Posterior vena cava (tissue), 2 donors: ENCODE measurements at places on chromosomes 5 and 9. TPM values are rescaled to one million over a fixed set of nuclear protein-coding genes. Genes with fewer than 3 reads are reported as not detected.

GRCh38 chr9:87862536-87863268 is 20.0 kb upstream of the SPATA31E1 start:
- DNase-seq = no peak

ITK gene
- 2.6 TPM for total RNA-seq

FBXW2 gene
- total RNA-seq = 61.5 TPM

DNA sequence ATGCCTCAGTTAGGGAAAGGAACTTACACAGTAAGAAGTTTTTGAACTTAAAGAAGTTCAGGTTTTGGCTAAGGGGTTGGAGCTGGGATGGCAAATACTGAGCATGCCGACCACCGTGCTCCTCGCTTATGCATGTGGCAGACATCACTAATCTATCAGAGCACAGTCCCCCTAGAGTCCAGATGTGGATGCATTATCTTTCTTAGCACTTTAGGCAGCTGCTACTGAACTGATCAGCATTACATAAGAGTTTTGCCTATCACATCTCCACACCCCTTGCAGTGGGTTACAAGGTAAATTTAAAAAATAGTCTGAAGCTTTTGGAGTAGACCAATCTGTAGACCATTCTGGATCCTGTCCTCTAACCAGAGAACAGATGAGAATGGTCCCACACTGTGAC is 22.4 kb downstream of the MACIR start:
- DNase-seq = no peak

GRCh38 chr9:84991514-84991870 is 322.0 kb downstream of the NTRK2 start:
- DNase-seq = no peak

DNA sequence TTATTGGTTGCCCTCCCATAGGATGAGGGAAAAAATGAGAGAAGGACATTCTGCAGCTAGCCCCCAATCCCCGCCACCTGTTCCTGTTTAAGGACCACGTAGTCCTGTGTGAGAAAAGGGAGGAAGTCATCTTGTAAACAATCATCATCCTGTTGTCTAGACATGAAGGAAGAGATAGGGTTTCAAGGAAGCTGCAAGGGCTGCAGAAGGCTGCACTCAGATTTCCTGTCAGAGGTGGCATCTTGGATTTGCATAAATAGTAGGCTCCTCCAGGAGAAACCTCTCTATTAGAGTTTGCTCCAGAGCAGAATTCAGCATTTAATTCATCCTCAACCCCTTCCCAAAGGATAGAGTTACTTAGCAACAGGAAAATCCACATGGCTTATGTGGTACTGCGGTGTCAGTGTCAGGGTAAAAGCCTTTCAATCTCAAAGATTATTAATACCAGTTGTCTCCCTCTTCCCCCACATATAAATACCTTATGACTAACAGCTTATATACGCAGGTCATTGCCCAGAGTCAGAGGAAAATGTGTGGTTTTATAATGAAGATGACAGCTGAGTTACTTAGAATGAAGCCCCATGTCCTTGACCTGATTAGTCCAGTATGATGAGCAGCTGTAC is 4.6 kb upstream of the DNAJC18 start:
- DNase-seq = no peak

DNA sequence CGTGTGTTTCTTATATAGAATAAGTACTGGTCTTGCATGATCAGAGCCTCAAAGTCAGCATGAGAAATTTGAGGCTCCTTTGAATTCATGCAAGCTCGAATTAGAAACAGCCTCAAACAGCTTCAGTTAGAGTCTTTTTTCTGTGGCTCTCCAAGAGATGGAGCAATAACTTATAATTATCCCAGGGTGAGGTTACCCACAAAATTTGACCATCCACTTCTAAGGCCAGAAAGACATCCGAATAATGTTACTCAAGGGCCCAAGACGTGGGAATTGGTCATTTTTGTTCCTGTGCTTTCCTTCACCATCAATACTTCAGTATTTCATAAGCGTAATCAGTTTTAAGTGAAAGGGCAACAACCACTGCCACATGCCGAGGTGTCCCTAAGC is 89.7 kb downstream of the DAPK1 start:
- no peak for DNase-seq

PCDHGB6 gene
- total RNA-seq = 8.5 TPM

C6 gene
- total RNA-seq = 2.6 TPM

C5orf63 gene
- 3.3 TPM for total RNA-seq

OLFM1 gene
- total RNA-seq = 29.2 TPM

DNA sequence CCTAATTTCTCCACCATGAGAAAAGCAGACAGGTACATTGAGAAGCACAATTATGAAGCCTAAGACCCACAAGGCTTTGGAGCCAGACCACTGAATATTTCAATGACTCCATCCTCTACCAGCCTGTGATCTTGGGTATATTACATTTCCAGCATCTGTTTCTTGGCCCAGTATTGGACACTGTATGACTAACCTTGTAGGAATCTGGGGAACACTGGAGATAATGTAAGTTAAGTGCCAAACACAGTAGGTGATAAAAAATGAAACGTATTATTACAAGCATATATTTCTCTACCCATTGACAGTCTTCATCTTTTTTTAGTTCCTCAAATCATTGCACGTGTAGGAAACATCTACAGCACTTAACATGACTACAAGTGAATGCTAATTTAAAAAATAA is 28.6 kb upstream of the FEM1C start:
- no peak for DNase-seq

PCDHGA12 gene
- total RNA-seq = 11.6 TPM

ECM2 gene
- 27.6 TPM for total RNA-seq

JAK2 gene
- 65.8 TPM for total RNA-seq

ADAMTSL2 gene
- 5.5 TPM for total RNA-seq

RNF180 gene
- 50.7 TPM for total RNA-seq

GRCh38 chr5:97074859-97075489 is 67.4 kb downstream of the LIX1 start:
- no peak for DNase-seq

GRCh38 chr5:161431963-161432362 is 114.6 kb downstream of the GABRB2 start:
- no peak for DNase-seq

- DNase-seq = no peak
These were observed 194.0 kb downstream of the CRB2 start for GRCh38 chr9:123550012-123550411.

PAPPA gene
- total RNA-seq = 15.3 TPM

DNA sequence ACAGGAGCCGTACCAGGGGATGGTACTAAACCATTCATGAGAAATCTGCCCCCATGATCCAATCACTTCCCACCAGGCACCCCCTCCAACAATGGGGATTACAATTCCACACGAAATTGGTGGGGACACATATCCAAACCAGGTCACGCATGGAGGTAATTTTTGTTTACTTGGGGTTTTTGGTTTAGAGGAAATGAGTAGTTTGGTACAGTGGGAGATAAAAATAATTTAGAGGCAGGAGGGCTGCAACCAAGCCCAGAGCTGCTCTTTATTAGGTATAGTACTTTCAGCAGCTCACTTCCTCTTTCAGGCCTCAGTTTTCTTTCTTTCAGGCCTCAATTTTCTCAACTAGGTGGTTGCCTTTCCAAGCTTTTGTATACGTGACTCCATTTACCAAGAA is 23.2 kb downstream of the PRUNE2 start:
- no peak for DNase-seq

TRIM14 gene
- total RNA-seq = 4.9 TPM

DNA sequence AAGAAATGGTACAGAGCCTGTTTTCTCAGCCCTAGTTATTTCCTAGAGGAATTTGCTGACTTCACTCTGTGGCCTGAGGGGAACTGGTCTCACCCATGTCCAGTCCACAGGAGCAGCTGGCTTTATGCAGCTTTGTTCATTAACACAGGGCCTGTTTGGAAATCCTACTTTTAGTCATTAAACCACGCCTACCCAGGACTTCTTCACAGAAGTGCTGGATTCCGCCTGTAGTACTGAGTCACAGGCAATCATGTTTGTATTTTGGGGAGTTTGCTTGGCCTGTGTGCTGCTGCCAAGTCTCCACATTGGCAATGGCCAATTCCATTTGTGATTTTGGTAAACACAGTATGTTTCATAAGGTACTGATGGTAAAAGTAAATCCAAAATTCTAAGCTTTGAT is 52.8 kb downstream of the CTNND2 start:
- no peak for DNase-seq

DNA sequence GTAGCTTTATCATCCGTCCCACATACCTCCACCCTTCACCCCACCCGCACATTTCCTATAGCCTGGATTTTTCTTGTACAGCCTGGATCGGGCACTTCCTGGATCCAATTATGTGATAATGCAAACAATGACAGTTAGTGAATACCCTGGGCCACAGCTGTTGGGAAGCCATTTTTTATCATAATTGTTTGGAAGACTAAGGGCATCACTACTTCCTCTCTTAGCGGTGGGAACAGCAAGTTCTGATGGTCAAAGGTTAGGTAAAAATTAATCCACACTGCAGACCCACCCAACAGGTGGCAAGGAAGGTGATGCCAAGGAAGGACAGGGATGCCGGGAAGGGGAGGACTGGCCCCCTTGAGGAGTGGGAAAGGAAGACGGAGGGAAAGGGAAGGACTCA is 183.7 kb downstream of the SAXO1 start:
- no peak for DNase-seq

GRCh38 chr9:4375424-4376200 is 75.7 kb upstream of the GLIS3 start:
- no peak for DNase-seq

GRCh38 chr5:127298656-127299055 is 8.1 kb downstream of the MEGF10 start:
- no peak for DNase-seq

- no peak for DNase-seq
These were observed 13.5 kb upstream of the B4GALT1 start for GRCh38 chr9:33180526-33181184.

TRIO gene
- 181 TPM for total RNA-seq

DNA sequence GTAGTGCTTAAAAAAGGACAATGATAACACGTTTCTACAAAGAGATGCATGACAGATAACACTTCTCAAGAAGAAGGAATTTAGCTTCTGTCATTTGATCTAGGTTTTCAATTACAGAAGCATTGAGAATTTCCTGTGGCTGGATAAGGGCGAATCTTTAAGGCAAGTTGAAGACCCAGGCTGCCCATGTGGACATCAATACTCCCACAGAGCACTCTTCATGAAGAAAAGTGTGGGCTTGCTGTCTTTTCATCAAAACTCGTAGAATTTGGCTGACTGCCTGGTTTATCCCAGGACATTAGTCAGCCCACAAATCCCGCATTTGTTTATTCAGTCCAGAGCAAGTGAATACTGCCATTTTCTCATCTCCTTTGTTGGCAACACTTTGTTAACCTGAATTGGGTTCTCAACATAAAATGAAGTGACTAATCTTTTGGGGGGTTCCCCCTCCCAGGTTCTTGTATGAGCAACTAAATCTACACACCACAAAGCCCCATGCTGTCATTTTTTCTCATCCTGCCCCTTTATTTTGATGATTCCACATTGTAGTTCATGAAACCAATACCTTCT is 43.4 kb upstream of the CDKN2B start:
- no peak for DNase-seq

DNA sequence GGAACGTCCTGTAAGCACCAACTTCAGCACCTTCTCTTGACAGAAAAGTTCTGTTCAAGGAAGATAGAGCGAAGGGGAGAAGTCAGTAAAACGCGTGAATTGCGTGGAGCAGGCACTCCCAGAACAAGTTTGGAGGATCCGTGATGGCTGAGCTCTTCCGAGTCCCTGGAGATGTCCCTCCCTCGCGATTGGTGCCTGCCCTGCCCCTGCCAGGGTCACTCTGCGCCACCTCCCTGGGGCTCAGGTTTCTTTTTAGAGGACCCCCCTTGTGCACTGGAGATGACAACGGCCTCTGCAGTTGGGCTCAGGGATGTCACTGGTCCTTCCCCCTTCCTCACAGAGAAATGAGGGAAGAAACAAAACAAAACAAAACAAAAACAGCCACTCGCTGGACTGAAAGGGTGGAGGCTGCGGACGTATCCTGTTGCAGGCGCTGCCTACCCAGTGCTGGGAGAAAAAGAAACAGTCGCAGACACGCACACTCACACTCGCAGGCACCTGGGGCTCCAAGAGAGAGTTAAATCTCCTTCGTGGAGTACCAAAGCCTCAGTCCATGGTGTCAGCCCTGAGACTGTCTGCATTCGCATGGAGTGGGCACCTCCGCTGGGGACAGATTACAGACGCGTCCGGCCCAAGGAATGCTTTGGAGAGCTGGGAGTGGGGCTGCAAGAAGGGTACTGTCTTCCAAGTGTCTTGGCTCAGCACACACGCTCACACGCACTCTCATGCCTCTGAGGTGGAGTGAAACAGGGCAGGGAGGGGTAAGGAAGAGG is 512.7 kb downstream of the SLCO4C1 start:
- DNase-seq = no peak

DNA sequence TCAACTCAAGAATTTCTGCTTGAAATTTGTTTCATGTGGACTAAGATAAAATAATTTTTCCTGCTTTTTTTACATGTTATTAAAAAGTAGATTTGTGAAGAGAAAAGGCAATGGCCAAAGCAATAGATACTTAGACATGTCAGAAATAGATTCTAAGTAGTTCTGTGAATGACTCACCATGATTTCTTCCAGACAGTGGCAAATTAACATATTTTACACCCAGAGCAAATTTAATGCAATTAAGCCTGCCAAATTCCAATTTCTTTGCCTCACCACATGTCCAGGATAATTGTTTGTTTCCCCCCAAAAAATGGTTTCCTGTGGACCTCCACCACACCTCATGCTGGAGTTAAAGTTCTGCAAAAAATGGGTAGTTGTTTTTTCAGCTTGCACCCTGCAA is 651.4 kb downstream of the CETN3 start:
- DNase-seq = no peak

- DNase-seq = no peak
These were observed 92.7 kb upstream of the NEURL1B start for GRCh38 chr5:172548311-172548731.

LMAN2 gene
- total RNA-seq = 95.7 TPM

GGTA1 gene
- 3.8 TPM for total RNA-seq

TAF11L7 gene
- total RNA-seq = not detected

DNA sequence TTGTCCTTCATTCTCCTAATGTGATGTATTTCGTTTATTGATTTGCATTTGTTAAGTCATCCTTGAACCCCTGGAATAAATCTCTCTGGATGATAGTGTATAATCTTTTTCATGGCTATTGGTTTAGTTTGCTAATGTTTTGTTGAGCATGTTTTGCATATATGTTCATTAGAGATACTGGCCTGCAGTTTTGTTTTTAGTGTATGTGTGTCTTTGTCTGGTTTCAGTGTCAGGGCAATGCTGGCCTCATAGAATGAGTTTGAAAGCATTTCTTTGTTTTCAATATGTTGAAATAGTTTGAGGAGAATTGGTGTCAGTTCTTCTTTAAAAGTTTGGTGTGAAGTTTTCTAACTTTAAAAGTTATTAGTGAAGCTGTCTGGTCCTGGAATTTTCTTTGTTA is 149.6 kb upstream of the ATP10B start:
- no peak for DNase-seq

GRCh38 chr9:129838707-129839259 is 3.5 kb downstream of the USP20 start:
- DNase-seq = no peak

DNA sequence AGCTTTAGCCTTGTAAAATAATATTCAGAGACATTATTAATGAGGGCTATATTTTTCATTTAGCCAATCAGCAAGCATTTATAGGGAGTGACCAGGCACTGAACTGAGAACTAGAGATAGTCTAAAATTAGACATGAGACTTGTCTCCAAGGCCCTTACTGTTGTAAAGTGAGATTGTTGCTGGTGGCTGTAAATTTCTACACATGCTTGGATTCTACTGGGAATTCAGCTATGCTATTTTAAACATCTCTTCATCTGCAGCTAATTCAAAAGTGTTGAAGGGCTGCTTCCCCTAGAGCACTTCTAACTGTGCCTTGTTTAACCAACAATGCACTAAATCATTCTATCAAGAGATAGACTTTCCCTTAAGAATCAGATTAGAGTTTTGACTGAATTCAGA is 67.4 kb downstream of the CHSY3 start:
- DNase-seq = no peak

- DNase-seq = peak; percentile 98
These were observed 2.4 kb downstream of the CARD19 start for GRCh38 chr9:93098236-93098946.
